OCI-LY7 (cell line): ENCODE measurements at places on chromosomes 7 and 10. TPM values are rescaled to one million over a fixed set of nuclear protein-coding genes. Genes with fewer than 3 reads are reported as not detected.

Gene CNPY4
- total RNA-seq: 25.8 and 26.7 TPM in 2 replicates

Gene LMOD2
- not detected in 2 replicates for total RNA-seq

DNA sequence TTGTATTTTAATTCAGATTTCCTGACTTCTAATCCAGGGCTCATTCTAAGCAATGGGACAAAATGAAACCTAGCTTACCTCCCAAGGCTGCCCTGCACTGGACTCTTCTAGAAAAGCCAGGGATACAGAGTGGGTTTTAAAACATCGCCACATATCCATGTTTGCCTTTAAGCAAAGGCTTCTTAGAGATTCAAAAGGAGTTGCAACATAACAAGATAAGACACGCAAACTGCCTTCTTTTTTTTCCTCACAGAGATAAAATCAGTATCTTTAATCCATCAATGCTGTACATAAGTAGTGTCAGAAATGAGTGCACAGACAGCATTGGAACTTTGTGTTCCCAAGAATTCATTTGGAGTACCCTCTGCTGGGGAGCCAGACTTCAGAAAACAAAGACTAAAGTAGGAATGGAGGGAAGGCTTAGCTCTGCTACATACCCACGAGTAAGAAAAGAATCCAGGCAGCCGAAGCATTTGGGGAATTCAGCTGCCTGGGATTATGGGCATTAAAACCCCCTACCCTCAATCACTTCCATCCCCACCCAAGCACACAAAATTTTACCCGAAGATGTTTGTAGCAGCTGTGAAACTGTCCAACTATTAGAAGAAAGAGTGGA, 427.8 kb downstream of the ARL4A start:
- DNase-seq: no peak

GRCh38 chr7:157263156-157263555, 73.6 kb upstream of the DNAJB6 start:
- DNase-seq: no peak

GRCh38 chr10:81040031-81040430, 502.3 kb downstream of the SH2D4B start:
- no peak for DNase-seq

DNA sequence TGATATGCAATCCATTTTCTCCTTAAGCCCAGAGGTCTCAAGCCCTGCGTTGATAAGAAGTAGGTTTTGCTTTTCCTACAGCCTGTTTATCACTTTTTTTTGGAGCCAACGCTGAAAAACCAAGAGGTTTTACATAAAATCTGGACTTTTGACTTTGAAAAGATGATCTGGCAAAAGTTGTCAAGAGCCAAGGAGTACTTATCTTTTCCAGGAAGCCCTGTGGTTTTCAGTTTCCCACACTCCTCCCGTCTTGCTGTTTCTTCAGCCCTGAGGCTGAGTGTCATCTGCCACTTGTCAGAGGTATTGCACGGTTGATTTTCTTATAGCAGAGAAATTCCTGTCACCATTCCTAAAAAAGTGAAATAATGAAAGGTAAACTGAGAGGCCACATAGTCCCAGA, 108.7 kb downstream of the TYW1 start:
- DNase-seq: no peak

- DNase-seq: no peak
Observed at GRCh38 chr10:63313066-63313717, 152.6 kb downstream of the JMJD1C start.

DNA sequence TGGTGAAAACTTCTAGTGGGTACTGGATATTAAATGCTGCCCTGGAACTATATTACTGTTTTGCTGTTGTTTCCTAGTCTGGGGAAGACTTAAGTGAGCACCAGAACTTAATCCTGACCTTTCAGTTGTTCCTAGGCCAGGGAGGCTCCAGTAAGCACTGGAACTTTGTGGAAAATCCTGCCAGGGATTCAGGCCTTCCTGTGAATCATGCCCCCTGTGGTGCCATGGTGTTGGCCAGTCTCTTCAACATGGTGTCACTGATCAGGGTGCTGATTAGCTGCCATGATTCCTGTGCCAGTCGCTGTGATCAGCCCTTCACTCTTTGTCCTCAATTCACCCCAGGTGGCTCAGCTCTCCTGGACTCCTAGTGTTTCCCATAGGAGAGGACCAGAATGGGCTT, 8.5 kb upstream of the AOAH start:
- no peak for DNase-seq

GRCh38 chr10:58335306-58336005, 650 bp downstream of the UBE2D1 start:
- DNase-seq: no peak

DNA sequence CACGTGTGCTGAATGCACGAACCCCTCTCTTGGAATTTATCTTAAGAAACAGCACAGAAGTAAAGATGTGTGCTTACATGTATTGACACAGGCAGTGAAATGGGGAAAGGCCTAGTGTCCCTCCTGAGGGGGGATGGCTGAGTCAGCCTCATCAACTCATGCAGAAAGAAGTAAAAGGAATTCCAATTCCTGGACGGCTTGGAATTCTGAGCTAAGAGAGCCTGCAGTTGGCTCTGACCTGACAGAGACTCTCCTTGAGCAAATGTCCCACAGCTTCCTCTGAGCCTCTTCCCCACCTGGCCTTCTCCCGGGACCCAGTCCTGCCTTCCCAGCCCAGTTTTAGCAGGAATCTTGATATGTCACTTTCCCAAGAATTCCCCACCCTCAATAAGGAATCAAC, 542.4 kb upstream of the ADARB2 start:
- DNase-seq: no peak

GRCh38 chr10:122490786-122491680, 29.7 kb downstream of the HTRA1 start:
- no peak for DNase-seq
